ENCODE measurements at places on chromosomes 16 and 17.
A peak's percentile ranks its signal among the peaks of the same experiment; 100 is the strongest.

- DNase-seq = no peak
Observed at GRCh38 chr17:10776381-10776780, 27.5 kb downstream of the TMEM238L start.

- DNase-seq = peak; percentile 41
Observed at GRCh38 chr16:74275031-74275636, 21.5 kb upstream of the PSMD7 start.

DNA sequence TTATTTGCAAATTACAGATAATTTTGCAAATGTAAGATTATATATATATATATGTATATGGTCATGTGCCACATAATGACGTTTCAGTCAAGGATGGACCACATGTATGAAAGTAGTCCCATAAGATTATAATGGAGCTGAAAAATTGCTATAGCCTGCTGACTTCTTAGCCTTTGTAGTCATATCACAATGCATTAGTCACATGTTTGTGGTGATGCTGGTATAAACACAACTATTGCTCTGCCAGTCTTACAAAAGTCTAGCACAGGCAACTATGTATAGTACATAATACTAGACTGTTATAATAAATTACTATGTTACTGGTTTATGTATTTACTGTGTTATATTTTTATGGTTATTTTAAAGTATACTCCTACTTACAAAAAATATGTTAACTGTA, 444.3 kb downstream of the KCNJ2 start:
- no peak for DNase-seq

DNA sequence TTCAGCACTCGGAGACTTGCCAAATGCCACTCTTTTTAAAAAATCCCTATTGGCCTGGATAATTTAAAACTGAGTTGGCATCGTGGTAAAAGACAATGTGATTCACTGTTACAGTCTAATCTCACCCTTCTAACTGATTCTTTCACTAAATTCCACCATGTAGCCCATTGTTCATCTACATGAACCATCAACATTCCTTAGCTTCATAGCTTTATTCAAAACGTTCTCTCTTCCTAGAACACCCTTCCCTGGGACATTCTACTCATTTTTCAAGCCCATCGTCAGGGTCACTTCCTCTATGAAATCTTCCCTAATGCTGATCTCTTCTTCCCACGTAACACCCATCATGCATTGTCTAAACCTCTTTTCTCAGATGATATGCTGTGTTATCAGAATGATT, 15.7 kb upstream of the SHISA9 start:
- DNase-seq = no peak

Measured in NCI-H1694 treated with DMSO at 0.1 percent for 48 hours (cell line).